Stimulated activated CD4-positive, alpha-beta T cell treated with anti-CD3 and anti-CD28 coated beads, Interleukin-1b, Interleukin-23, amount 100 ng/mL, for 24 hours (primary cell): ENCODE measurements at places on chromosomes 11 and 22.

DNA sequence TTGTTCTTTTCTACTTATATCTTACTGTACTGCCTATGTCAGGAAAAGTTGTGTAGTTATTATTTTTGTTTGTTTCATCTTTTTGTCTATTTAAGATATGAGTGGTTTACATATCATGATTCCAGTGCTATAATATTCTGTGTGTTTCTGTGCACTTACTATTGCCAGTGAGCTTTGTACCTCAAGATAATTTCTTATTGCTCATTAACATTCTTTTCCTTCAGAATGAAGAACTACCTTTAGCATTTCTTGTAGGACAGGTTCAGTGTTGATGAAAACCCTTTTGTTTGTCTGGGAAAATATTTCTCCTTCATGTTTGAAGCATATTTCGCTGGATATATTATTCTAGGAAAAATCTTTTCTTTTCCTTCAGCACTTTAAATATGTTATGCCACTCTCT is 452.7 kb upstream of the FAT3 start:
- DNase-seq, result no peak

DNA sequence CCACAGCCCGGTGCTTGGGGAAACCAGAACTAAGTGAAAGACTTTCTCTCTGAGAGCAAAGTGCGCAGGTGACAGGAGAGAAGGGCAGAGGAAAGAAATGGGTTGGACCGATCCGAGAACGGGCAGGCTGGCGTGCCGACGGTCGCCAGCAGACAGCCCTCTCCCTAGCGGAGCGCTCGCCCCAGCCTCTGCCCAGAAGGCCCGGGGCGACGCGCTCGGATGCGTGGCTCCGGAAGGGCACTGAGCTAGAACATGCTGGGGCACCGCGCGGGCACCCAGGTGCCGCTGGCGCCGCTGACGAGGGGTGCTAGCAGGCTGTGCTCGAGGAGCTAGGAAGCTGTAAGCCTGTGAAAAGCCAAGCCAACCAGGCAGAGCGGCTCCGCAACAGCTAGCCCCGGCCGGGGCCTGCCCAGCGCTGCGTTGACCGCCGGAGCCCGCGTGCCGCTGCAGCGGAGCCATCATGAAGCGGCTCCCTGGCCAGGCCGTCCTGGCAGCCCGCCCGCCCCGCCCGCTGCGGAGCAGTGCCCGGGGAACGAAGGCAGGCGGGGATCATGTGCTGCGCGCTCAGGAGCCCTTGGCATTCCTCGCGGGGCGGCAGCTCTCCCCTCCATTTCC is 22.1 kb upstream of the RRAS2 start:
- peak; percentile 33 for DNase-seq

DNA sequence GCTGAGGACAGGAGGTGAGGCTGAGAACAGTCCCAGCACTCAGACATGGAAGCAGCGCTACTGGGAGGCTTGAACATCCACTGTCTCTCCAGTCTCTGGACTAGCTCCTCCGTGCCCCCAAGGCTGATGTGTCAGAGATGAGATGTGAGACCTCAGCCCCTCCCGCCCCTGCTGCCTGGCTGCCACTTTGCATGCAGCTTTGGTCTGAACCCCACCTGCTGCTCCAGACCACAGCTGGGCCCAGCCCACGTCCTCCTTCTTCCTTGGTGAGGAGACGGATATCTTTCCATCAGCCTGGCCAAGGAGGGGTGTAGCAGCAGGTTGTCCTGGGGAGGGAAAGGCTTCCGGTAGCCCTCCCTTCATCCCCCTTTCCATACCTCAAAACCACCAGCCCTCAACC is 148.0 kb upstream of the B3GAT1 start:
- no peak for DNase-seq

GRCh38 chr11:104073950-104074705 is 37.7 kb downstream of the DDI1 start:
- DNase-seq, result no peak

DNA sequence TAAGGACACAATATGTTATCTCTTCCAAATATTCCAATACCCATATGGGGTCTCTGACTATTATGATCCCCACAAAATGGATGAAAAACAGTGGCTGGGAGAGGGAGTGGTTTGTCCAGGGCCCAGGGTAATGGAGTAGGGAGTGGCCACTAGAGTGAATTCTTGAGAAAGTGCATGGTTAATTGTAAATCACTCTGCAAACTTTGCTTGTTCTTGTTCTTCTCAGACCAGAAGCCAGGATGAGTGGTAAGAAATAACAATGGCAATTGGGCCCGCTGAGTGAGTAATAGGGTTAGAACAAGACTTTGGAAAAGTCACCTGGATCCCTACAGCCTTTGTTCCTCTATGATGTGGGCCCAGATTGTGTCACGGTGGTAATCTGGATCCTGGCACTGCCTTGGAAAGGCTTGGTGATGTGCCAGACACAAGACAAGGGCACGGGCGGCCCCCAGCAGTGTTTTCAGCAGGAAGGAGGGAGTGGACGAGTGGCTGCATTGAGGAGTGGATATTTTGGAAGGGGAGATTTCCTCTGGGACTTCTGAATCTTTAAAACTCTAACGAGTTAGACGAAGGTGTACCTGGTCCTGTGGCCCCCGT is 18.2 kb upstream of the KIRREL3 start:
- DNase-seq, result no peak

DNA sequence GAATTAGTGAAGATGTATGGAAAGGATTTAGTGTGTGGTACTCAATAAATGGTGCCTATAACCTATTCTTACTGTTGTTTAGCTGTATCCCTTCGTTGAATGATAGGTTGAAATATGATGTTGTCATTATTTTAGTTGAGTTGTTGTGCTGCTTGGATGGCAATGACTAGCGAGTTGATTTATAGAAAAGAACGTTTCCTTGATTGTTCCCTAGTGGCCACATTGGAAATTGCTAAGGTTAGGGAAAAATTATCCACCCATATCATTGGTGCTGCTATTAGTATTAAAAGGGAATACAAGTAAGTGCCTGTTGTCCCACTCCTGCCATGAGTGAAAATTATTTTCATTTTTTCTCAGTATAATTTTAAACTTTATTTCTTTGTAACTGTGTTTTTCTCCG is 14.5 kb downstream of the EMSY start:
- no peak for DNase-seq

GRCh38 chr11:11468954-11469353 is 115.9 kb upstream of the CSNK2A3 start:
- no peak for DNase-seq

DNA sequence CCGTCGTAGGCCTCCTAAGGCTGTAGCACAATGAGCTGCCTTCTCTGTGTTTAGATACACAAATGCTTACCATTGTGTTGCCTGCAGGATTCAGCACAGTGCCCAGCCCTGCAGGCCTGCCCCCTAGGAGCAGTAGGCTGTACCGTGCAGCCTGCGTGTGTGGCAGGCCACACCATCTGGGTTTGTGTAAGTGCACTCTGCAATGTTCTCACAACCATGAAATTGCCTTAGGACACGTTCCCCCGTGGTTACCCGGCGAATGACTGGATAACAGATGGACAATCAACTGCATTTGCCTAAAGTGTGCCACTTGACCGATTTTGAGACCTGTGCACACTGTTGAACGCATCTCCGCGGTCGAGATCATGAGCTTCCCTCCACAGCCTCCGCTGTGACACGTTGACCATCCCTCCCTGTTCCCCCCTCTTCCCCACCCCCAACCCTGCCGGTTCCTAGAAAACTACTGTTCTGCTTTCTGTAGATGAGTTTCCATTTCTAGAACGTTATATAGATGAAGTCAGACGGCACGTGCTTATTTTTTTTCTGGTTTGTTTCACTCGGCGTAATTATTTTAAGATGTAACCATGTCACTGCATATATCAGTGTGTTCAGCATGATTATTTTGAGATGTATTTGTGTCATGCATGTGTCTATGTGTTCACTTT is 22.2 kb upstream of the CTSD start:
- no peak for DNase-seq

- DNase-seq, result no peak
Measured at GRCh38 chr11:79342236-79342635, 98.6 kb downstream of the TENM4 start.

DNA sequence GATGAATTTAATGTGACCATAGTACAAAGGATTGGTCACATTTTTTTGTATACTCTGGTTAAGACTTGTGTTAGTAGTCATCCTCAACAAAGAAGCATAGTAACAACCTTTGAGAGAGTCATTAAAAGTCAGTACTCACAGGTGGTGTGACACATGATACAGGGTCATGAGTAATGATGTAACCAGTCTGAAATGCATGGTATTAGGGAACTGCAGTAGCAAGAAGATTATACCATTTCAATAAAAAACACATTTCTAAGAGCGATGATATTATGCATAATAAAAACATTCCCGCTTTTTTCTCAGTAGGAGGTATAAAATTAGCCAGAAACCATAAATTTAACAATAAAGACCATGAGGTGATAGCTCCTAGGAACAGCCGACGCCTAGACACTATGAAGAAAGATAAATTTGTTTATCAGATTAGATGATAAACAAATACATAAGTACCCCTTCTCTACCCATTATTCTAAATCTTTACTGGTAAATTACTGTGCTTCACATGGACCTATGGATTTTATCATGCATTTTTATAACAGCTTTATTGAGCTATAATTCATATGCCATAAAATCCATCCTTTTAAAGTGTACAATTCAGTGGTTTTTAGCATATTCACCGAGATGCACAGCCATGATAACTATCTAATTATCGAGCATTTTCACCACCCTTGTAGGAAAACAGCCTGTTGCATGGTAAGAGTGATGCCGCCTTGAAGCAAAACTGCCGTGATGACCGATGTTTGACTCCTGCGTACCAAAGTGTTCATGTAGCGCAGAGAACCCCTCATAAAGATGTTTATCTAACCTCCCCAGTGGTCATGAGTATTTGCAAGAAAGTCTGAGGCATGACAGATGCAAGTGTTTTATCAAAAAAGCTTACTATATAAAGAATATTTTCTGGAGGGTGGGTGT is 41.8 kb downstream of the TMPRSS5 start:
- no peak for DNase-seq

GRCh38 chr22:19841641-19842392 is 12.9 kb downstream of the GNB1L start:
- no peak for DNase-seq

- DNase-seq, result no peak
Measured at GRCh38 chr22:20782596-20783299, 8.8 kb downstream of the SERPIND1 start.
